ENCODE measurements at places on chromosomes 1 and 21. TPM values are rescaled to one million over a fixed set of nuclear protein-coding genes. Genes with fewer than 3 reads are reported as not detected.

DNA sequence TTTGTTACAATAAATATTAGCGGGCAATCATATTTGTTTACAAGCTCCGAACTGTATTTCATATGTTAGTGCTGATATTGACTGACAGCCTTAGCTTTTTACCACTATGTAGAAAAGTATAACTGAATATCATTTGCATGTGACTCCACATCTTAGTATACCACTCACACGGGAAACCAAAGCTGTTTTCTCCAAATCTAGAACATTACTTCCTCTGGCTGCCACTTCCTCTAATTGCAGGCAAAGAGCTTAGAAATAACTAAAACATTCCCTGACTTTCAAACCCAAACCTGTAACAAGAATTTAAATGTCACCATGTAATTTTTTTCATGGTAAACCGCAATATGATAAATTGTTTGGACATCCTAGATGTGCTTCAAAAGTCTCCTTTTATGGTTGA lies 174.7 kb downstream of the LBR start:
- no peaks in the 10 kb centered on the region for H3K4me1 ChIP-seq
- no peaks in the 10 kb centered on the region for H3K27me3 ChIP-seq
- no peak overlapping the region for H3K27ac ChIP-seq
- H3K4me3 ChIP-seq = no peak overlapping the region

The UMODL1 gene
- total RNA-seq = not detected

The SLFNL1 gene
- total RNA-seq = 0.17 TPM

DNA sequence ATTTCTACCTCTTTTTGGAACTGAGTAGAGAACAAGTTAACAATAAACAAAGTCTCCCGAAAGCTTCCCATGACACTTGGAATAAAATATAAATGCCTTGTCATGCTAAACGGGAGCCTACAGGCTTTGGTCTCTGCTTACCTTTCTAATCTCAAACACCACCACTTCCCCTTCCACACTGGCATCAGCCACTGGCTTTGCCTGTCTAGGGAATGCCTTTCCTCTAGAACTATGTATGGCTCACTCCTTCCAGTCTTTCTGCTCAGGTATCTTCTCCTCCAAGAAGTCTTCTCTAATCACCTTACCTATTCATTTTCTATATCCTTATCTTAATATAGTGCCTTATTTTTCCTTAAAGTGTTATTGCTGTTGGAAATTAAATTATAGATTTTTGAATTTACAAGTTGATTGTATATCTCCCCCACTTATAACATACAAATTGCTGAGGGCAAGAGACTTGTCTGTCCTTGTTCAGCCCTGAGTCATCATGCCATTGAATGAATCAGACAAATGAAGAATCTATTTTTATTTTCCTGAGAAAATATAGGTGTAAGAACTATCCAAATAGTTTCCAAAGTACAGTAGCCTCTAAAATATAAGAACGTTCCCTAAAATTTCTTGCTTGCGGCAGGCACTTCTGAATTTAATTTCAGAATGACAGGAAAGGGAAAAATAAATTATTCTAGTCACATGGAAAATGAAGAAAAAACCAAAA lies 119.2 kb downstream of the TM2D1 start:
- H3K36me3 ChIP-seq = no peaks in the 10 kb centered on the region
- H3K27me3 ChIP-seq = no peaks in the 10 kb centered on the region
- no peak overlapping the region for H3K4me3 ChIP-seq
- peak overlapping the region; percentile 25 for H3K27ac ChIP-seq
- no peaks in the 10 kb centered on the region for H3K4me1 ChIP-seq
- DNase-seq = peak; percentile 7

DNA sequence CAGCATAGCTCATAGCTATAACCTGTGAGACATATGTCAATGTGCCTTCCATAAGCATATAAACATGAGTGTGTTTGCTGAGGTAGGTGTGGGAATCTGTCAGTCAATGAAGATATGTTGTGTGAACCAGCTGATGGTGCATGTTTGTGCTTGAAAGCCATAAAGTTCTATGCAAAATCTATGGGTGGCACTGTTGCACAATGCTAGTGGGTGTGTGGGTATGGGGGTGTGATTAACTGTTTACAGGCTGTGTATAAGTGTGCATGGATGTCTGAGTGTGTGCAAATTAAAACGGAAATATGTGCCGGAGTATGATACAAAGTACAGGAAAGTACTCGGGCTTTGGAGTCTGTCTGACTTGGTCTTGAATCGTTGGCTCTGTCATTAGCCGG lies 1.0 kb upstream of the ATP2B4 start:
- DNase-seq = no peak
- H3K4me1 ChIP-seq = peaks cover 45% of the 10 kb centered on the region
- peak overlapping the region; percentile 92 for H3K27ac ChIP-seq
- H3K4me3 ChIP-seq = peak overlapping the region; percentile 76

The S100A14 gene
- 1.0 TPM for total RNA-seq

DNA sequence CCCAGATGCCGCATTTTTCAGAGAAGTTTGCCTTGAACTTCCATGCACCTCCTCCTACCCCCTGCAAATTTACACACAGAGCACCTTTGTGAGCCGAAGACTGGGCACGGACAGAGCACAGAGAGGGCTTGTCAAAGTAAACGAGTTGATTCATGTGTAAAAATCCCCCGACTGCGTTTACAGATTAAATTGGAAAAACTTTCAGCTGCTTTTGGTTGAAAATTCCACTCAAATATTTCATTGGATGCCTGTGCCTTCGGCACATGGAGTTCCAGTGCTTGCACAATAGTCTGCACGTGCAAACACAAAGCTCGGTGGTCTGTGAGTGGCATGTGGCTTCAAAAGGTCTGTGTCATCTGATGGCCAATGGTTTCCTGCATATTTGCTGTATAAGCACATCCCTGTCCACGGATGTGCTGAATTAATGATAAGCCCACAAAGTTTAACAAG lies 177.5 kb downstream of the SETD4 start:
- no peak for DNase-seq
- H3K36me3 ChIP-seq = no peaks in the 10 kb centered on the region
- H3K27ac ChIP-seq = no peak overlapping the region
- no peaks in the 10 kb centered on the region for H3K27me3 ChIP-seq
- no peak overlapping the region for H3K4me3 ChIP-seq

- no peak overlapping the region for H3K4me3 ChIP-seq
- no peaks in the 10 kb centered on the region for H3K4me1 ChIP-seq
- H3K36me3 ChIP-seq = no peaks in the 10 kb centered on the region
- no peak for DNase-seq
These were observed 957.0 kb downstream of the NCAM2 start for GRCh38 chr21:21955204-21955603.

- DNase-seq = no peak
- no peaks in the 10 kb centered on the region for H3K27me3 ChIP-seq
- H3K36me3 ChIP-seq = no peaks in the 10 kb centered on the region
- no peak overlapping the region for H3K4me3 ChIP-seq
- H3K27ac ChIP-seq = no peak overlapping the region
These were observed 19.6 kb upstream of the DUSP10 start for GRCh38 chr1:221761354-221762002.

The PLEKHM2 gene
- 68.2 TPM for total RNA-seq

DNA sequence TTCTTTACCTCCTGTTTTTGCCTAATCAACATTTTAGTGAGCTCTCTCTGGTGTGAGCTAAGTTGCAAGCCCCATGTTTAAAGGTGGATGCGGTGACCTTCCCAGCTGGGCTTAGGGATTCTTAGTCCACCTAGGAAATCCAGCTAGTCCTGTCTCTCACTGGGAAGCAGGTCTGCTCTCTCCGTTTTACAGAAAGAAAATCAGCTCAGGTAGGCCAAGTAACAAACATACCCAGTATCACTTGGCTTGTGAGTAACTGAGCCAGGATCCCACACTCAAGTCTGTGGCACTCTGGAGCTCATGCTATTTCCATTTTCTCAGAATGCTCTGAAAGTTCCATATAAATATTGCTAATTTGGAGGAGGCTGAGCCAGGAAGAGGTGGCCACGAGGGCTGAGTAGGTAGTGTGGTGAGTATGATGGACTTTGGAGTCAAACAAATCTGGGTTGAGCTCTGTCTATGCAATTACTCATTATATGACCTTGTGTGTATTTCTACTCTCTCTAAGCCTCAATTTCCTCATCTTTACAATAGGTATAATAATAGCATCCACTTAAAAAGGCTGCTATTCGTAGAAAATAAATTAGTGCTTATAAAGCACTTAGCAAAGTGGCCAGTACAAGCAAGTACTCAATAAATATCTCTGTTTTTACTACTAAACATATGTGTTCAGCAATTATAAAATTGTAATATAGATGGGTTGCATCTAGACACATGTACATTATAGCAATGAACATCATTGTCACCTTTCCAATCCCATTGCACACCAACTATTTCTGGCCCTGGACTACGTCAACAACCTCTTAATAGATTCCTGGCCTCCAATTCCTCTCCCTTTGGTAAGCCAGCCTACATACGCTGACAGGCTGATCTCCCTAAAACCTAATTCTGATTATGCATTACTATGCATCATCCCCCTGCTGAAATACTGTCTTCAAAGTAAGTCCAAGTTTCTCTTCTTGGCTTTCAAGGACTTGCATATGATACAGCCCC lies 32.7 kb upstream of the DHCR24 start:
- H3K4me1 ChIP-seq = no peaks in the 10 kb centered on the region
- no peaks in the 10 kb centered on the region for H3K27me3 ChIP-seq
- no peaks in the 10 kb centered on the region for H3K36me3 ChIP-seq
- H3K4me3 ChIP-seq = no peak overlapping the region

DNA sequence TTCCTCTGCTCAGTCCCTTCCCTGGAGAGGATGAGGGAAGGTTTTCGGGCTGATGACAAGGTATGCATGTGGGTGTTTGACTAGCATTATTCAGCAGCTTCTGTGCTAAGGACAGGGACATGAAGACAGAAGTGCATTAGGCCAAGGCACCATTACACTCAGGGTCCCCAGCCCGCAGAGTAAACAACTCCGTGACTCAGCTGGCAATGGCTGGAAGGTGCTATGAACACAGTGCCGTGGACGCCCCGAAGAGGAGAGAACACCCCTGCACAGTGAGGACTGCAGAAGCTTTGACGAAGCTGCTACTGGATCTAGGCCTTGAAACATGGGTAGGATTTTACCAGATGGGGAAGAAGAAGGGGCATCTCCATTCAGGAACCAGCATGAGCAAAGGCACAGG lies 13.7 kb upstream of the EPS8L3 start:
- H3K27me3 ChIP-seq = no peaks in the 10 kb centered on the region
- H3K4me3 ChIP-seq = no peak overlapping the region
- no peak overlapping the region for H3K27ac ChIP-seq

The ASTN1 gene
- 1.7 TPM for total RNA-seq

- H3K27ac ChIP-seq = peak overlapping the region; percentile 96
- peaks cover 76% of the 10 kb centered on the region for H3K4me1 ChIP-seq
- H3K36me3 ChIP-seq = no peaks in the 10 kb centered on the region
- H3K4me3 ChIP-seq = peak overlapping the region; percentile 49
These were observed 102.8 kb upstream of the ARHGEF16 start for GRCh38 chr1:3351449-3352298.

The MAP1LC3C gene
- 16.7 TPM for total RNA-seq

DNA sequence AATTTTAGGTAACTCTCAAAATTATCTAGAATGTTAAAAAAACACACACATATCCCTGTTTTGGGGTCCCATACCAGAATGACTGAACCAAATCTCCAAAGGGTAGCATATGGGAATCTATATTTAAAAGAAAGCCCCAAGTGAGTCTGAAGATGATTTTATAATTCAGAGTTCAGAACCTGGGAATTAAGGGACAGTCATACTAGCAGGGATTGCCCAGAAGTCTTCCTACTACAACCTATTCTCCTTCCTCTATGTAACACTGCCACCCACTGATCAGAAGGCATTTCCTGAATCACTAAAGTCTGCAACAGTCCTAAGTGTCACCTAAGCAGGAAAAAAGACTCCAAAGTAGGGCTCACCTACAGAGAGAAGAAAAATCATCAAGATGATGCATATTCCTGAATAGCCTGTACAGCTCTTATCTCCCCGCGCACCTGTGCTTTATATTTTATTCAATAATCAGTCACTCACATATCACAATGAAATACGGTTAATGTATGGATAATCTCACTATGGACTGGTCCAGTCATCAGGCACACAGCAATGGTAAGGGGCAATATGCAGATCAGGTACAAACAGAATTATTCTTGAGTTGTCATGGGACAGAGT lies 4.9 kb downstream of the RGS1 start:
- DNase-seq = no peak
- no peaks in the 10 kb centered on the region for H3K36me3 ChIP-seq
- H3K4me1 ChIP-seq = peaks cover 13% of the 10 kb centered on the region

GRCh38 chr1:169538998-169539871 lies 47.0 kb downstream of the F5 start:
- H3K27me3 ChIP-seq = no peaks in the 10 kb centered on the region
- H3K4me1 ChIP-seq = no peaks in the 10 kb centered on the region
- no peaks in the 10 kb centered on the region for H3K36me3 ChIP-seq
- H3K27ac ChIP-seq = no peak overlapping the region
- H3K4me3 ChIP-seq = no peak overlapping the region

The SPOCD1 gene
- total RNA-seq = not detected

GRCh38 chr1:51347398-51348146 lies 17.2 kb upstream of the TTC39A start:
- H3K36me3 ChIP-seq = no peaks in the 10 kb centered on the region
- no peak for DNase-seq
- H3K4me3 ChIP-seq = no peak overlapping the region
- H3K27ac ChIP-seq = no peak overlapping the region

The ELF3 gene
- 1.2 TPM for total RNA-seq

- H3K27ac ChIP-seq = no peak overlapping the region
- H3K36me3 ChIP-seq = peaks cover 65% of the 10 kb centered on the region
- no peak for DNase-seq
- no peaks in the 10 kb centered on the region for H3K27me3 ChIP-seq
- peaks cover 13% of the 10 kb centered on the region for H3K4me1 ChIP-seq
- H3K4me3 ChIP-seq = no peak overlapping the region
These were observed 8.3 kb upstream of the CHD5 start for GRCh38 chr1:6188466-6188865.

- DNase-seq = peak; percentile 91
- no peaks in the 10 kb centered on the region for H3K27me3 ChIP-seq
- H3K27ac ChIP-seq = no peak overlapping the region
- H3K36me3 ChIP-seq = no peaks in the 10 kb centered on the region
- no peak overlapping the region for H3K4me3 ChIP-seq
These were observed 2.0 kb upstream of the UTP25 start for GRCh38 chr1:209825591-209826434.

- H3K4me3 ChIP-seq = no peak overlapping the region
- H3K27me3 ChIP-seq = peaks cover 23% of the 10 kb centered on the region
- H3K27ac ChIP-seq = no peak overlapping the region
- peak; percentile 26 for DNase-seq
These were observed 9.2 kb downstream of the KCNJ6 start for GRCh38 chr21:37907076-37907475.
